ENCODE measurements at places on chromosomes 16 and 17. TPM values are rescaled to one million over a fixed set of nuclear protein-coding genes. Genes with fewer than 3 reads are reported as not detected.

HIGD1B gene
- not detected for total RNA-seq

CALCOCO2 gene
- total RNA-seq = 46.4 TPM

CCT6B gene
- total RNA-seq = 3.0 TPM

BAIAP3 gene
- total RNA-seq = 0.28 TPM

TM4SF5 gene
- total RNA-seq = not detected

HOXB3 gene
- total RNA-seq = under 0.01 TPM

SRR gene
- total RNA-seq = 13.8 TPM

CLDN9 gene
- total RNA-seq = not detected

ZNF423 gene
- 1.0 TPM for total RNA-seq
